ENCODE measurements at places on chromosomes 4 and X.

- no peak for DNase-seq
Observed at GRCh38 chr4:152331042-152331441, 204.8 kb downstream of the FBXW7 start.

DNA sequence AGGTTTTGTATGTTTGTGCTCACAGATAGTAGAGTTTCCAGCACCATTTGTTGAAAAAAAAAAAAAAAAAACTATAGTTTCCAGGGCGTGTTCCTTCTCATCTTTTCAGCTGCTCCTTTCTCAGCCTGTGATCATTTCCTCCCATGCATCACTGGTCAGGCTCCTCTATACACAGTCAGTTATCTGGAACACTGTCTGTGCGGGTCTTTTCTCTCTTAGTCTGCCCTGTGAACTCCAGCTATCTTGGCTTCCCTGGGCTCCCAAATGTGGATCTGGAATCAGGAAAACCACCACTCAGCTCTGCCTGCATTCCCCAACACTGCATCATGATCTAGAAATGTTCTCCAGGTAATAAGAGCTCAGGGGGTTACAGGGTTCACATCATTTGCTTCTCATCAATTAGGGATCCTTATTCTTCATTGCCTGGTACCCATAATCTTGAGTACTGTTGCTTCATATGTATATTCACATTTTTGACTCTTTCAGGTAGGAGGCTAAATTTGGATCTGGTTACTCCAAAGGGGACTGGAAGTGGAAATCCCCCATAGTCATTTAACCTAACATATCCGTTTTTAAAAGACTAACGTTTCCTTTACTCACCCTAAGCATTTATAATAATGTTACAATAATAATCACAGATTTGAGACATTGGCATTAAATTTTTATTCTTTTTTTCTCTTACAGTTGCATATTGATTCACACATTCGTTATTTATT lies 221.8 kb upstream of the KLF3 start:
- no peak for DNase-seq

GRCh38 chr4:102809190-102809589 lies 18.2 kb downstream of the UBE2D3 start:
- no peak for DNase-seq

DNA sequence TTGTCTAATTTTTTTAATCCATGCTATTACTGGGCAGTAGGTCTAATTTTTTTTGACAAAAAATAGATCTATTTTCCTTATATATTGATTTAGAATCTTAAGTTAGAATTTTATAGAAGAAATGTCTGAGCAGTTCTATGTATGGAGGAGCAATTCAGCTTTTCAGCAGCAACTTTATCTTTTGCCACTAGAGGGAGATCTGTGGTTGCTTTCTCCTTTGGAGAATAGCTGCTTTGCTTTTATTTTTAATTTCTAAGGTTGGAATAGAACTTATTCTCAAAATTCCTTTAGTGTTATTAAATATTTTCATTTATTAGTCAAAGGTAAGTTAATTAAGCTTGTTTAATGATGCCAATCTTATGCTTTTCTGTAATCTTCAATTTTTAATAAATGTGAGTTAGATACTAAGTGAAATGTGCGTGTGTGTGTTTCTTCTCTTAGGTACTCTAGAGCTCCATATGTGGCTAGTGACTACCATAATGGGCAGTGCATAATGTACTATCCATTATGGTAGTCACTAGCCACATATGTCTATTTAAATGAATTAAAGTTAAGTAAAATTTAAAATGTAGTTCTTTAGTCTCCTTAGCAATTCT lies 29.3 kb downstream of the FAM199X start:
- no peak for DNase-seq

GRCh38 chr4:53923921-53924320 lies 140.5 kb downstream of the CHIC2 start:
- DNase-seq: no peak

DNA sequence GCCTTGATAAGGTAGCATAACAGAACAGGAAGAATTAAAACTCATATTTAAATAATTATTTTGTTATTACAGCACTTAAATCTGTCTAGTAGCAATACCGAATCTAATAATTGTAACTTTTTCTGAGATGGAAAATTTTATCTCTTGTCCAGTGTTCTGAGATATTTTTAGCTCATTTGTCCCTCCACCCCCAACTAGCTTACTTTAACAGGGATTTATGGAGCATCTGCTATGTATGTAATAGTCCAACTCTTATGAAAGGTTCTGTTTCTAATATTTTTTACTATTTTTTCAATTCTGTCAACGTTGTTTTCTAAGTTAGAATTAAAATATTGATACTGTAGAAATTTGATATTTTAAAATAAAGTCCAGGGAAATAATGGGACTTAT lies 38.2 kb upstream of the NUDT6 start:
- DNase-seq: no peak

Data from NCI-H510A (cell line).